ENCODE measurements at places on chromosomes 12 and 14.

DNA sequence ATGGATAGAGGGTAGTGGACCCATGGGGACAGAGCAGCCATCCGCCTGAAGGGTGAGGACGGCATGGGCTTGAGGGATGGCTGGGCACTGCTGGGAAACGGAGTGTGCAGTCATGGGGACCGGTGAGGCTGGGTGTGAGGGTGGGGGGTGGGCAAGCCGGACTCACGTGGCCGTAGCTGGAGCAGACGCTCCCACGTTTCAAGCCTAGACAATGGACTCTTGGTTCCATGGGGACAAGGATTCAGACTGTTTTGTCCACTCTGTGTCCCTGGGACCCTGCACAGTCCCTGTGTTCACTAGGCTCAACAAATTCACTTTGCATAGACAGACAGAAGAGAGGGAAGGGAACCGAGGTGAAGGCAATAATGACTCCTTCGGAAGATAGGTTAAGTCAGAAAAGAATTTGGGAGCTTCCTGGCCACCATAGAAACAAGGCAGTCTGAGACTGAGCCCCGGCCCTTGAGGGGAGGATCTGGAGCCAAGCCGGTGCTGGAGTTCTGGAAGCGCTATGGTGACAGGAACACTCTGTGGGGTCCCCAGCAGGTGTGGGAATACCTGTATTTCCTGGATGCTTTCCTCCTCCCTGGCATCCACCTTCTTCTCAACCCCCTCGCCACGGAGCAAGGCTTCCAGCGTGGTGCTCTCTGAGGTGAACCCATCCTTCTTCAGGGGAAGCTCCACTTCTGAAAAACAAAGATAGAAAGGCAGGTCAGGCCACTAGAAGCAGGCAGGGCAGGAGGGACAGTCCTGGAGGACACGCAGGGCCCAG is 162.5 kb downstream of the DPF3 start:
- no peak for DNase-seq
- H3K27ac ChIP-seq, result no peak overlapping the region
- 0 out of 2 replicates have a peak, but pooled peaks cover 1% of the 10 kb centered on the region for H3K27me3 ChIP-seq
- H3K36me3 ChIP-seq, result no peaks in the 10 kb centered on the region
- H3K4me1 ChIP-seq, result no peaks in the 10 kb centered on the region

GRCh38 chr14:93804654-93805053 is 16.4 kb upstream of the PRIMA1 start:
- no peak overlapping the region for H3K4me3 ChIP-seq
- no peak for DNase-seq
- H3K36me3 ChIP-seq, result no peaks in the 10 kb centered on the region

DNA sequence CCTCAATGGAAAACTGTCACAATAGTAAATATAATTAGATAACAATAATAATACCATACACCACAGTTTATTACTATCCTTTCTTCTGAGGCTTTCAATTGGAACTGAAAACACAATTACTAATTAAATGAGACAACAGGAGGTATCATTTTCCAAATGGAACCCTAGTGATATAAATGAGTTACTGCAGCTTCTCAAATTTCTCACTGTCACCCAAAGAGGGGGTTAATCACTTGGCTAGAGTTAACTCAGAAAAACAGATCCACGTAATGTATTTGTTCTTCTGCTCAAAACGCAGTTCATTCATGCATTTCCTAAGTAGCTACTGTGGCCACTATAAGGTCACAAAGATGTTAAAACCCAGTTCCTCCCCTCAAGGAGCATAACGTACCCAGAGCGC is 120.9 kb upstream of the FOXN3 start:
- H3K27me3 ChIP-seq, result no peaks in the 10 kb centered on the region
- H3K4me3 ChIP-seq, result no peak overlapping the region
- peaks cover 8% of the 10 kb centered on the region for H3K4me1 ChIP-seq
- no peaks in the 10 kb centered on the region for H3K36me3 ChIP-seq

- no peak overlapping the region for H3K27ac ChIP-seq
- peaks cover 26% of the 10 kb centered on the region for H3K4me1 ChIP-seq
- H3K4me3 ChIP-seq, result no peak overlapping the region
- no peaks in the 10 kb centered on the region for H3K27me3 ChIP-seq
Measured at GRCh38 chr12:75269209-75269608, 59.6 kb upstream of the KCNC2 start.

DNA sequence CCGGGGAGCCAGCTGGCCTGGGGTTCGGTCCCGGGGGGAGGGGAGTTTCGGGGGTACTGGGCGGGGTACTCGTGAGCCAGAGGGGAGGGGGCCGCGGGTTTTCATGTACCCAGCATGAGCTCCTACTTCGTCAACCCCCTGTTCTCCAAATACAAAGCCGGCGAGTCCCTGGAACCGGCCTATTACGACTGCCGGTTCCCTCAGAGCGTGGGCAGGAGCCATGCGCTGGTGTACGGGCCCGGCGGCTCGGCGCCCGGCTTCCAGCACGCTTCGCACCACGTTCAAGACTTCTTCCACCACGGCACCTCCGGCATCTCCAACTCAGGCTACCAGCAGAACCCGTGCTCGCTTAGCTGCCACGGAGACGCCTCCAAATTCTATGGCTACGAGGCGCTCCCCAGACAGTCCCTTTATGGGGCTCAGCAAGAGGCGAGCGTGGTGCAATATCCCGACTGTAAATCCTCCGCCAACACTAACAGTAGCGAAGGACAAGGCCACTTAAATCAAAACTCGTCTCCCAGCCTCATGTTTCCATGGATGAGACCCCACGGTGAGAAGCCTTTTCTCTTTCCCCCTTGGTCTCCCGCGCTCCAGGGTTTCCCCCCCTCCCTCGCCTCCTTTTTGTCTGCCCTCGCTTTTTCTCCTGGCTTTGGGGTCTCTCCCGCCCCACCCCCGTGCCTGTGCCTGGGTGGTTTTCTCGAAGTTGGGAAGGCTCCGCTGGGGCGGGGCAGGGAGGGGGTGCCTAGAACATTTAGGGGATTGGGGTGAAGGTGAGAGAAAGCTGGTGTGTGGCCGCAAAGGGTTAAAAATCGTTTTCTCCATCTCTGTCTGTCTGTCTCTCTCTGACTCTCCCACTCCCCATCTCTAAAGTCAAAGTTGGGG is 627 bp downstream of the HOXC8 start:
- peak overlapping the region; percentile 81 for H3K27ac ChIP-seq
- peaks cover 59% of the 10 kb centered on the region for H3K4me1 ChIP-seq
- no peaks in the 10 kb centered on the region for H3K36me3 ChIP-seq
- H3K27me3 ChIP-seq, result no peaks in the 10 kb centered on the region
- peak overlapping the region; percentile 63 for H3K4me3 ChIP-seq
- no peak for DNase-seq
